ENCODE measurements at places on chromosomes 7 and 10.

DNA sequence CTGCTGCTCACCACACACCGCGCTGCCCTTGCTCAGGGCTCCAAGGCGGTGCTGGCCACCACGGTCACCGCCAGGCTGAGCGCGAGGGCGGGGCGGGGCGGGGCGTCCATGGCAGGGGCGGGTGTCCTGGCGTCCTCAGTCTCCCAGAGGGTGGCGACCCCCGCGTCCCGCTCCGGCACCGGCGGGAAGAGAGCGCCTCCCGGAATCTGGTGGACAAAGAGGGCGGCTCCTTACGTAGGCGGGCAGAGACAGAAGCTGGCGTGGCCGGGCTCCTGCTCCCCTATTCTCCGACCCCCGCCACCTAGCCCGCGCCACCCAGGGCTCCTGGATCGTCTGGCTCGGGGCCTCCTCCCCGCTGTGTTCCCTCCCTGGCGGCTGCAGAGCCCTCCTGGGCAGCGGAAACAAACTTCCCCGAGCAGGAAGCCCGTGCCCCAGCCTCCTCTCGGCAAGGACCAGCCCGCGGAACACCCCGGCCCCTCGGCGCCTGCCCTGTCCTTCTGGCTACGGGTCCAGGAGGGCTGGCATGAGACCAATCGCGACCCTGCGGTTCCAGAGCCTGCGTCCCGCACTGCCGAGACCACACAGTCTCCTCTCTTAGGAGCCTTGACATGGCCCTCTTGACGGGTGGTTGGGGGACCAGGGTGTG, 133.8 kb upstream of the ZNF92 start:
- DNase-seq, result no peak

DNA sequence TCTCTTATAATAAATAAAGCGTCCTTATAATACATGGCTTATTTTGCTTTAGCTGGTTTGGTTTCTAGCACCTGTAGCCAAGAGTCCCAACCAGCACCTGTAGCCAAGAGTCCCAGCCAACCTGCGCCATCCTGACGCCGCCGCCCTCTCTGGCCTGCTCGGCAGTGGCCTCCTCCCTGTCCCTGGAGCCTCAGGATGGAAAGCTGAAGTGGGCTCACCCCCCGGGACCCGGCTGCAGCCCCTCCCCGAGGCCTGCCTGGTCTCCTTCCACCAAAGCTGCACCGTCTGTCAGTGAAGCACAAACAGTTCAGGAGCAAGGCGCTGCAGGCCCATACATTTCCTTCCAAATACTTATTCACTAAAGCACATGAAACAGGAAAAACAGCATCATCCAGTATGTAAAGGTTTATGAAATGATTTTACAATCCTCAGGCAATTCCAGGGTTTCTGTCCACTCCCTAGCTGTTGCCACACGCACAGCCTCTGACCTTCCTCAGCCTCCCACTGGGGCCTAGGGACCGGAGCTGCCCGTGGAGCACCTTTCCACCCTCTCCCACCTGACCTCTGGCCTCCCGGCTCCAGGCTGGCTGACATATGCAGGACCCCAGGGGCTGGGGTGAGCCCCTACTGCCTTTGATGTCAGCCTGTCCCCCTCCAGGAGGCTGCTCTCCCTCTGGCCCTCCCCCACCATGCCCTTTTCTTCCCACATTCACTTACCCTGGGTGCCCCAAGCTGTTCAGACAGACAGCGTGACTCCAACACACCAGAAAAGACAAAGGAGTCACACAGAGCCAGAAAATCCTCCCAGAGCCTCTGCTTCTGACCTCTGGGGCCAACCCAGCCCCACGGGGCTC, 149.6 kb upstream of the PPP2R2D start:
- no peak for DNase-seq

GRCh38 chr10:123911866-123912265, 20.3 kb upstream of the CPXM2 start:
- DNase-seq, result no peak

GRCh38 chr10:126702181-126702580, 31.7 kb upstream of the C10orf90 start:
- no peak for DNase-seq

- DNase-seq, result no peak
These were observed 452.3 kb downstream of the GALNT17 start for GRCh38 chr7:71584256-71584655.

GRCh38 chr7:28641752-28642545, 229.6 kb downstream of the CREB5 start:
- no peak for DNase-seq

DNA sequence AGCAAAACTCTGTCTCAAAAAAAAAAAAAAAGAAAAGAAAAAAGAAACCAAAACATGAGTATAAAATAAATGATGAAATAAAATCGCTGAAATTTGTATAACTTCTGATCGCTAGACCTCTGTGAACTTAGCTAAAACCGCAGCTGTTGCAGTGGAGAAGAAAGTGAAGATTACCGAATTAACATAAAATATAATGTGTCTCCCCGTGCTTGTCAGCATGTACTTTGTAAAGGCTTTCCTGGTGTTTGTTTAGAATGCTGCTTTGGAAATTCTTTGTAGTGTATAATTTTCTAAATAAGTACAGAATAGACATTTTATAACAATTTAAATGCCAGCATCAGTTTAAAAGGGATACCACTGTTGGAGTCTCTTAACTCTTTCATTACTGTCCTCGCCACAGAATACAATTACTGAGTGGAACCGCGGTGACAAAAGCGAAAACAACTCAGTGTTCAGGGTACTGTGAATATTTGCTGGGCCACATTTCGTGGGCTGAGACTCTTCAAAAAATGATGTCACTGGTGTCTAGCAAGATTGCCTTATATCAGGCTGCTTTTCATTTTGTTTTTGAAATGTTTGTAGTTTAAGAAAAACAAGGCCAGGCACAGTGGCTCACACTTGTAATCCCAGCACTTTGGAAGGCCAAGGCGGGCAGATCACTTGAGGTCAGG, 167.7 kb downstream of the NSUN6 start:
- DNase-seq, result no peak

DNA sequence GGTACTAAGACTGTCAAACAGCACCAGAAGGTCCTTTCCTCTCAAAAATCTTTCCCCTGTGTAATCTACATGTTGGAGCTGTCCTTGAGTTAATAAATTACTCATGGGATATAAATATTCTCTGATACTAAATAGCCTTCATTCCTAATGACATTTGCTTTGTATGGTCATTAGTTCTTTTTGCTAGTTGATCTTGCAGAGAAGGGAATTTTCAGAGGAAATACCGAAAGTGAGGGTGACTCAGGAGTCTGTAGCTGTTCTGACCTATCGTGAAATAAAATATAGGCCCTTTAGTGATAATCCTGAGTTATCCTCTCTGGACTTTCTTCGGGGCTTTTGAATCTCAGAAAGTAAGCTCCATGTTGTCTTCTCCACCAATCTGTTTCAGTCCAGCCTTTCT, 19.4 kb upstream of the CLDN12 start:
- DNase-seq, result peak; percentile 49

Measured in fibroblast of the aortic adventitia (primary cell).